ENCODE measurements at places on chromosomes 4 and X. TPM values are rescaled to one million over a fixed set of nuclear protein-coding genes. Genes with fewer than 3 reads are reported as not detected.

- DNase-seq, result no peak
These were observed 107.8 kb downstream of the IQCM start for GRCh38 chr4:149707862-149708261.

DNA sequence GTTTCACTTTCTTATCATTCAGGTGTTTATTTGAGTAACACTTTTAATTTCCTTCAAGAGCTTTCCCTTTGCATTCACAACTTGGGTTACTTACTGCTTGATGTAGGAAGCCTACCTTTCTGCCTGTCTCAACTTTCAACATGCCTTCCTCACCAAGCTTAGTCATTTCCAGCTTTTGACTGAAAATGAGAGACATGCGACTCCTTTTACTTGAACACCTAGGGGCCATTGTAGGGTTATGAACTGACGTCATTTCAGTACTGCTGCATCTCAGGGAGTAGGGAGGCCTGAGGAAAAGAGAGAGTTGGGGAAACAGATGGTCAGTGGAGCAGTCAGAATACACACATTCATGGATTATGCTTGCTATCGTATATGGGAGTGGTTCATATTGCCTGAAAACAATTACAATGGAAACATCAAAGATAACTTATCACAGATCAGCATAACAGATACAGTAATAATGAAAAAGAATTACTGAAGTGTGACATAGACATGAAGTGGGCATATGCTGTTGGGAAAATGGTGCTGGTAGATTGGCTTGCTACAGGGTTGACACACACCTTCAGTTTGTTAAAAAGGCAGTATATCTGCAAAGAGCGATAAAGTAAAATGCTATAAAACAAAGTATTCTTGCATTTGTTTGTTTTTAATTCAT lies 25.7 kb downstream of the USP53 start:
- no peak for DNase-seq

GRCh38 chrX:10847333-10847732 lies 226.9 kb upstream of the MID1 start:
- DNase-seq, result no peak

DNA sequence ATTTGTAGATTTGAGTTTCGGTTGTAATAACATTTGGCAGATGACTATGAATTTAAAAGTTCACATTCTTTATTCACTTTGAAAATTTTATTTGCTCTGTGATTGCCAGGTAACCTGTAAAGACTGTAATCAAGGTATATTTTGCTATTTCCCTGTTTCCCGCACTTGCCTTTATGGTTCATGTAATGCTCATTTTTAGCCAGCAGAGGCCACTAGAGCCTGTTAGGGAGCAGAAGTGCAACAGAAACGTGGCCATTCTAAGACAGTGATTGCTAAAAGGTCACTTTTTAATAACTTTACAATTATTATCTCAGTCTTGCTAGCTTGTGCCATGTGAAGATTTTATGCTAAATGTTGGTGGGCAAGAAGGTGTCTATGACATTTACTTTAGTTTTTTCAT lies 12.4 kb downstream of the YIPF6 start:
- DNase-seq, result peak; percentile 43

- no peak for DNase-seq
These were observed 3.4 kb downstream of the RAB33B start for GRCh38 chr4:139457318-139457717.

DNA sequence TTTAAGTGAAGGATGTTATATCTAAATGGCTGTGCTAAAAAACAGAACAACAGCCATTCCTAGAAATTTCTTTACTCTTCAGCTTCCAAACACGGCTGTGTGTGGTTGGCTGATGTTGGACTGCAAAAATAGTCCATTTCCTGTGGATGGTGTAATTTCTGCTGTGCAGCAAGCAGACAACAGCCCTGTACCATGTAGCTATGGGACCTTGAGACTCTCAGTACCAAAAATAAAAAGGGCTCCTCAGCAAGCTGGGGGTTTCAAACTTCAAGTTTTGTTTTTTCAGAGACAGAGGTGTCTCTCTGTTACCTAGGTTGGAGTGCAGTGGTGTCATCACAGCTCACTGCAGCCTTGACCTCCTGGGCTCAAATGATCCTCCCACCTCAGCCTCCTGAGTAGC lies 18.1 kb downstream of the CD40LG start:
- DNase-seq, result no peak

GRCh38 chr4:2138846-2139500 lies 79.8 kb downstream of the NAT8L start:
- DNase-seq, result no peak

GRCh38 chr4:54539500-54540029 lies 118.2 kb upstream of the KIT start:
- peak; percentile 43 for DNase-seq

DNA sequence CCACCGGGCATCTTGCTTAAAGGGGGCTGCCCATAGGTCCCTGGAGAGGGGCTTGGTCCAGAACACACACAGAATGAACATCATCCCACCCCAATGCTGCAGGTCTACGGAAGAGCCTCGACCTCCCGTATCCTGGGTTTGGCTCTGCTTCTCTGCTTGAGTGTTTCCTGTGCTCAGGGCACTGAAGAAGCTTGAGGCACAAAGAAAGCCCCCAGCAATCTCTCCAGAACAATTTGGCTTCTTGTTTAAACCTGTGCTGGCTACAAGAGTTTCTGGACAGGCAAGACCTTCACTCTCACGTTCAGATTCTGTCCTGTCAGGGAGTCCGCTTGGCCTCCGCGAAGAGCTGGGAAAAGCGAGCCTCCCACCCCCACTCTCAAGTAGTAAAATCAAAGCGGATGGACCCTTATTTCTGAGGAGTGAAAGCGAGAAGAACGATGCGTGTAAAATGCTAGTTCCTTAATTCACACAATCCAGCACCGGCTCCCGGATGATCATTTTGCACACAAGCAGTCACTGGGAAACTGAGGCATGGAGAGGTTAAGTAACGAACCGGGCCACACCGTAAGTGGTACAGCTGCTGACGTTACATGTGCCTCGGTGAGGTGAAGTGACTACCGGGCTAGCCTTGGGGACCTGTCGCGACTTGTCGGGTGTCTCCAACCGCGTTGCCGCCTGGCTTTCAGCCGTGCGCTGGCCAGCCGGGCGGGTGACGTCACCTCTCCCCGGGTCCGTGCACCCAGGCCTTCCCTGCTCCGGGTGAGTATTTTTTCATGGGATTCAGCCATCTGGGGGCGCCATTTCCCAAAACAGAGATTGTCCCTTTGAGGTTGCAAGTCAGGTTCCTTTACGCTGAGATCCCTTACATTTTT lies 3.1 kb upstream of the SFRP2 start:
- DNase-seq, result peak; percentile 51

DNA sequence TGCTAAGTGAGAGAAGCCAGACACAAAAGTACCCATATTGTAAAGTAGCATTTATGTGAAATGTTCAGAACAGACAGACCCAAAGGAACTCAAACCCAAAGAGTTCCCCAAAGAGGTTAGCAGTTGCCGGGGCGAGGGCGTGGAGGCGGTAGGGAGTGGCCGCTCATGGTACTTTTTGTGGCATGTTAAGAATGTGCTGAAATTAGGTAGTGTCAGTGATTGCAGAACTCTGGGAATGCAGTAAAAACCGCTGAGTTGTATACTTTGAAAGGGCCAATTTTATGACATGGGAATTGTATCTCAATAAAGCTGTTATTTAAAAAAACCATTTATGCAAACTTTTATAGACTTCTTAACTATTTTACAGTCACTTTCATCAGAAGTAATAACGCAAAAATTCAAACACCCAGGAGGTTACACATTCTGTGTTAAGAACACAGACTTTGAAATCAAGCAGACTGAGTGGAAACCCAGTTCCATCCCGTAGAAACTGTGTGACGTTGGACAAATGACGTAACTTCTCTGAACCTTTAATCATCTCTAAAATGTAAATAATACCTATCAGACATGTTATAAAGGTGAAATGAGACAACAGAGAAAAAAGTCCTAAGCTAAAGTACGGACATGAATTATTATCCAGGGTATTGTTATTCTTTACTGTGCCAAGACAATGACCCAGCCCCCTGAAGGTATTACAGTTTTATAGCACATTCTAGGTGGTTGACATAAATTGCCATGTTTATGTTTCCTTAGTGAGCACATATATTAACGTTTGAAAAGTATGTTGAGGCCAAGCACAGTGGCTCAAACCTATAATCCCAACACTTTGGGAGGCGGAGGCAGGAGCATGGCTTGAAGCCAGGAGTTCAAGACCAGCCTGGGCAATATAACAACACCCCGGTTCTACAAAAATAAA lies 19.7 kb downstream of the ZFP42 start:
- no peak for DNase-seq

GRCh38 chrX:2867206-2867605 lies 38.5 kb downstream of the GYG2 start:
- DNase-seq, result no peak

GRCh38 chr4:79043138-79043537 lies 103.9 kb upstream of the PAQR3 start:
- no peak for DNase-seq

DNA sequence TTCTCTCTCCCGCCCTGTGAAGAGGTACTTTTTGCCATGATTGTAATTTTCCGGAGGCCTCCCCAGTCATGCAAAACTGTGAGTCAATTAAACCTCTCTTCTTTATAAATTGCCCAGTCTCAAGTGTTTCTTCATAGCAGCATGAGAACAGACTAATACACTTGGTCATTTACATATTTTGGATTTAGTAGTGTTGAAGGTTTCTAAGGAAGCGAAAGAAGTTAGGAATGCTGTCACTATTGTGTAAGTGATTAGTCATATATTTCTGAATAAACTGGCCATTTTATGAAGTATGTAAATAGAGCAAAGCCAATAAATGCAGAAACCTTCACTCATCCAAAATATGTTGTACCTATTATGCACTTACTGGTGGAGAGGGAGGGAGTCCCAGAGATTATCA lies 34.4 kb upstream of the GK2 start:
- DNase-seq, result no peak

DNA sequence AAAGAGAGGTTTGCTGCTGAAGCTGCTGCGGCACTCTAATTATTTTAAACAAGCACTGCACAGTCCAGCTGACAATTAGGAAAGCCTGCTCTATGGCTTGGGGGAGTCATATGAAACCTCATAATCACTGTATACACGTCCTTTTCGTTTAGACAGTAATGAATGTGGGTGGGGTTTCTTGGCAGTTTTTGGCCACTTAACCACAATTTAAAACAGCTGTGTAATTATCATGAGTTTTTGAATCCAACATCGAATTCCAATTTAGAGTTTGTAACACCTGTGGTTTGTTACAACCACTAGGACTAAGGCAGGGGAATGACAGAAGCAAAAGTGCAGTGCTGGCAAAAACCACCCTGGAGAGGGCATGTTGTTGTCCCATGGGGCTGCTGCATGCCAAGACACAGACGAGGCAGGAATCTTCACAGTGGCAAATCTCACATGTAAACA lies 99.5 kb downstream of the CXXC4 start:
- no peak for DNase-seq

DNA sequence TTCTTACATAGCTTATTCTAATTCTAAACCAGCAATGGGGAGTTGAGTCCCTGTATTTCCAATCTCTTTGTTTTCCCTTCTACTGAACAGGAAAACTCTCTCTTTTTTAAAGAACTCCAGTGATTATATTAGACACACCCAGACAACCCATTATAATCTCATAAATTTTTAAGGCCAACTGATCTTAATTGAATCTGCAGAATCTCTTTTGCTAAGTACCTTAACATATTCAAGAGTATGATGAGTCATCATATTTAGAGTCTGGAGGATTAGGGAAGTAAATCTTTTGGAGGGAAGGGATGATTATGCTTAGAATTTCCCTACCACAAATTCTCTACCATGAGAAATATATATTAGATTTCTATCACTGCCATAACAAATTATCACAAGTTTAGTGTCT lies 705.1 kb downstream of the CENPC start:
- no peak for DNase-seq

DNA sequence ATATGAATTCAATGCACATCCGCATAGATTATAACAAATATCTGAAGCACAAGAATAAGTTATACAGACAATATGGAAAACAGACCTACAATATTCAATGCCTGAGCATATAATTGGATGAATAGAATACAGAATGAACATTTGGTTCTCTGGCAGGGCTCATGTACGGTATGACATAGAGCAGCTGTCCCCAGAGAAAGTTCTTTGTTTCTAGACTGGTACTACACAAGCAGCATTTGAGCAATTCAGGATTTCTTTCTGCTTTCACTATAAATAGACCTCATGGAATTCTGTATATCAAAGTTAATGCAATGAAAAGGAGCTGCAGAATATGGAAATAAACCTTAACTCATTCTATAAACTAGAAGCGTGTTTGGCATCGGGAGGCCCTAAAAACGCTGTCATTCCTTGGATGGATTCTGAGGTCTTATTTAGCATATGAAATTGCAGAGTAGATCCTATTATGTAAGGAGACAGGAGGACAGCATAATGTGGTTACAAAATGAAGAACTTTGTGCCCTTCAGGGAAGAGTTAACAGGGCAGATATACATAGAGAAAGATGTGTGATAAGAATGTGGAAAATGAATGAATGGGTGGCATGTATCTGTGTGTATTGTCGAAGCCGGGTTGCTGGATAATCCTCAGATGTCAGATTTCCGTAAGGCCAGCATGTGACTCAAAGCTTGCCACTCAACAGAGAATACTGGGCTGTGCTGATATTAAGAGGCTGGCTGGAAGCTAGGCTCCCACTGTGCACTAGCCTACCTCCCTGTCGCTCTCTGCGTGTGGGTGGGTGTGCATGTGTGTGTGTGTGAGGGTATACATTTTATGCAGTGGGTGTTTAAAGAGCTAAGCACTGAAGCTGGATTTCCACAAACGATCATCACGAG lies 103.3 kb upstream of the SLC4A4 start:
- DNase-seq, result no peak

DNA sequence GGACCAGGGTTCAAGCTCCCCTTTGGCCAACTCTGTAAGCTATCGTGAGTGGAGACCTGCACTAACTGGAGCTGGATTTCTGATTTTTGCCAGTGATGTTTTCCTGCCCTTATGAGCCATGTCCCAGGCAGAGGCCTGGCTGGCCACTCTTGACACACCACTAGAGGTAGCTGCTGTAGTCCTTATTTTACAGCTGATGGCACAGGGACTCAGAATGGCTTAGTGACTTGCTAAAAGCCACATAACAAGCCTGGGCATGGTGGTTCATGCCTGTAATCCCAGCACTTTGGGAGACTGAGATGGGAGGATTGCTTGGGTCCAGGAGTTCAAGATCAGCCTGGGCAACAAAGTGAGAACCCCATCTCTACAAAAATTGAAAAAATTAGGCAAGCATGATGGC lies 33.4 kb downstream of the CYTL1 start:
- no peak for DNase-seq

GRCh38 chr4:181853881-181854511 lies 389.2 kb upstream of the TENM3 start:
- no peak for DNase-seq

GRCh38 chrX:153794897-153795816 lies 689 bp downstream of the SSR4 start:
- DNase-seq, result no peak

The SLC25A43 gene
- 4.3 TPM for total RNA-seq

The ETDA gene
- total RNA-seq, result not detected

The CTAG1B gene
- not detected for total RNA-seq

The TCEAL2 gene
- 10.5 TPM for total RNA-seq

The TRPC5OS gene
- 0.20 TPM for total RNA-seq

The HEPH gene
- 50.8 TPM for total RNA-seq

The WNK3 gene
- total RNA-seq, result 6.2 TPM

The SPANXB1 gene
- not detected for total RNA-seq

The MAPK10 gene
- total RNA-seq, result 45.0 TPM
